ENCODE measurements at places on chromosomes 11 and 22.

- no peak for DNase-seq
These were observed 6.0 kb downstream of the TRAPPC4 start for GRCh38 chr11:119024430-119025098.

- DNase-seq = no peak
These were observed 45.3 kb downstream of the CCDC34 start for GRCh38 chr11:27317751-27318150.

GRCh38 chr11:36411202-36411640, 98.9 kb downstream of the TRAF6 start:
- DNase-seq = no peak

- DNase-seq = no peak
These were observed 140.2 kb upstream of the SESN3 start for GRCh38 chr11:95371153-95371552.

DNA sequence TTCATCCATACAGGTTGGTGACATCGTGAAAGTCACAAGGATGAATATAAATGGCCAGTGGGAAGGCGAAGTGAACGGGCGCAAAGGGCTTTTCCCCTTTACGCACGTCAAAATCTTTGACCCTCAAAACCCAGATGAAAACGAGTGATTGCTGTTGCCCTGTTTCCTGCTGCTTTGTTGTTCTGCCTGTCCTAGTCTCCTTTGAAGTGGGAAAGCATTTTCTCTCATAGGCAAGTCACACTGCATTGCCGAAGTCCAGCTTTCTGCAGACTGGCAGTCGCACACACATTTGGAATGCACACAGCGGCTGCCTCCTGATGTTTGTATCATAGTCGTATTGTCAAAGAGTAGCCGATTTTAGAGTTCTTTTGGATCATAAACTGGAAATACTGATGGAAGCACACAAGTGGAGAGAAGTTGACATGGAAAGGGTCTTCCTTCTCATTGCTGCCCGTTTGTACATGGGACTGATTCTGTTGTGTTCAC, 17.3 kb upstream of the AIFM3 start:
- no peak for DNase-seq

- DNase-seq = no peak
These were observed 4.1 kb upstream of the UBE2L6 start for GRCh38 chr11:57571606-57572005.

DNA sequence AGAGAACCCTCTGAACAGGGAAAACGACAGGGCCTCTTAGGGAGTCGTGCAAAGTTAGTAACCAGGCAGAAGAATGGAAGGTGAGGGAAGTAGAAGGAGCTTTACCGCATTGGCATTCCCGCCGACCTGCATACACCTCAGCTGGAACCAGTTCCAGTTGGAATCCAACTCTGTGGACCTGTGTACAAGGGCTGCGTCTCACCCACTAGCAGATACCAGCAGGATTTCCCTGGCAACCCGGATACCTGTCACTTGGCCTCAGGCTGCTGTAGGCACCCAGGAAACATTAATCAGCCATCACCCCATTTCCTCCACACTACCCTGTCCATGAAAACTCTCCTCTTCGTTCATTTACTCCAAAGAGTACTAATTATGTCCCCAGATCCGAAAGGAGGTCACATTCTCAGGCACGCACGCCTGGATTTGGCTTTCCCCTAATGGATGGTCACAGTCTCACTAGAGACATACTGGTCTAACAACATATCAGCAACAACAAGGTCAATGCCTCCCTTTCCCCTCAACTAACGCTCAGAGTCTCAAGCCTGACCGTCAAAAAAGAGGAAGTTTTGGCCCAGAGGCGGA, 842 bp downstream of the ARFGAP2 start:
- DNase-seq = no peak

- DNase-seq = no peak
These were observed 9.3 kb downstream of the PRDM11 start for GRCh38 chr11:45155627-45156180.
